ENCODE measurements at places on chromosomes 12 and 14.

DNA sequence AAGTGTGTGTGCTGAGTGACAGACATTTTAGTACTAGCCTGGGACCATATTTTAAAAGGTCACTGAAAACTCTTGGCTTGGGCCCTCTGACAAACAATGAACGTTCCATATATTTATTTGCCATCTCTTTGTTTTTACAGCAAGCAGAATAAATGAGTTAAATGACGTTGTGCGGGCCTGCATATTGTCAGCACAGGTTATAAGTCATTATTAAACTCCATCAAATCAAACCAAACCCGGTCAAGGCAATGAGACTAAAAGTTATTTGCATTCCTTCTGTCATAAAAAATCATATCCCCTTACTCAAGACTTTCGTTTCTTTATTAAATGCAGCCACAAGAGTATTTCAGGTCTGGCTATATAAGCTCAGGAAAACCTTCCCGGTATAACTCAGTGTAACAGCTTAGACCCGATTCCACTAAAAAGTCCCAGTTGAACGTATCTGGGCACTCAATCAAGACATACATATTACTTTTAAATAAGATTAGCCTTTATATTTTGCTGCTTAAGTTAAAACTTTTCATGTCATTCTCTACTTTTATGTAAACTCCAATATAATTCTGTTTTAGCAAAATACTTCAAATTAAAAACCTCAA lies 84.9 kb downstream of the DICER1 start:
- no peak for DNase-seq

DNA sequence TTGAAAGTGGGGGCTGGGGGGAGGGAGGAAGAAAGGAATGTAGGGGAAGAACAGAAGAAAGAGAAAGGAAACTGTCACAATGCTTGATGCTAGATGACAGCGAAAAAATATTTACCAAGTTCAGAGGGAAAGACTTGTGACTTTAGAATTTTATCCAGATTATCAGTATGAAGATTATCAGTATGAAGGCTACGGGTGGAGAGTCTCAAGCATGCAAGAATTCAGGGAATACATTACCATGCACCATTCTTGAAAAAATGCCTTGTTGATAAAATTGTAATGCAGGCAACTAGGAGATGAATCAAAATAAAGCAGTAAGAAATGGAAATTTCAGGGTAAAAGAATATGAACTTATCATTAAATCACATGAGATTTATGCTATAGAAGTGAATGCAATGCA lies 376.8 kb downstream of the PCNX1 start:
- DNase-seq: no peak

GRCh38 chr14:77177702-77178101 lies 3.9 kb upstream of the TMEM63C start:
- DNase-seq: no peak

- DNase-seq: peak; percentile 75
Observed at GRCh38 chr12:57772429-57773322, at the start of gene EEF1AKMT3. Gene EEF1AKMT3 (plus strand): TSS chr12:57772614. CDS start chr12:57772725, 111 bp downstream.

DNA sequence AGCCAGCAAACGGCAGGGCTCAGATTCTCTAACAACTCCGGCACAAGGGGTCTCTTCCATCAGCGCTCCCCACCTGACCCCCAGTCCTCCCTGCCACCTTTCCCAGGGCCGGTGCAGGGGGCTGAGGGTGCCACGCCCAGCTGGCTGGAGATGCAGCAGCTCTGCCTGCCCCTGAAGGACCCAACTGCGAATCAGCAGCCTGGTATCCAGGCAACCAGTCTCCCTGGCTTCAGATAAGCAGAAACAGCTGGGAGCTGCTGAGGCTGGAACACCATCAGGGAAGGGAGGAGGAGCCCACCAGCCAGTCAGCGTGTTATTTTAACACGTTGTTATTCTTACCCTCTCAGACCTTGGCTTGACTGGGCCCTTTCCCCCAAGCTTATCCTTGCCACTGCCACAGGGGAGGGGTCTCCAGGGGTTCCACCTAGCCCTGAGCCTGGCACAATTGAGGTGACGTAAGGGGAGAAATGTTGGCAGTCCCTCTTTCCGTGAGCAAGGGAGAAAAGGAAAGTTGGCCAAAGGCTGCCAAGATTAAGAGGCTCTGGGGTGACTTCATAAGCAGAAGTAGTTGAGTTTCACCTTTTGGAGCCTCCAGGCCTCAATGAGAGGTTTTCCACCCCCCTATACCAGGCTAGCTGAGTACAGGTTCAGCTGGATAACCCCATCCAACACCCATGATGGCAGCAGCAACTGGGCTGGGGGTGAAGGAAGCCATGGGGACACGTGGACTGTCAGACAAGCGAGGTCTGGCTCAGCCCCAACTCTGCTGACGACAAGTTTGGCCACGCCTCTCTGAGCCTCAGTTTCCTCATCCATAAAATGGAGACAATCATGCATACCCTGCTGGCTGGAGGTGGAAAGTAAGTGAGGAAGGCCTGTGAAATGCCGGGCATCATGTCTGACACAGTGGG lies 91.1 kb downstream of the IRF2BPL start:
- peak; percentile 69 for DNase-seq

- no peak for DNase-seq
Observed at GRCh38 chr14:74211945-74212580, 27.2 kb upstream of the VSX2 start.

DNA sequence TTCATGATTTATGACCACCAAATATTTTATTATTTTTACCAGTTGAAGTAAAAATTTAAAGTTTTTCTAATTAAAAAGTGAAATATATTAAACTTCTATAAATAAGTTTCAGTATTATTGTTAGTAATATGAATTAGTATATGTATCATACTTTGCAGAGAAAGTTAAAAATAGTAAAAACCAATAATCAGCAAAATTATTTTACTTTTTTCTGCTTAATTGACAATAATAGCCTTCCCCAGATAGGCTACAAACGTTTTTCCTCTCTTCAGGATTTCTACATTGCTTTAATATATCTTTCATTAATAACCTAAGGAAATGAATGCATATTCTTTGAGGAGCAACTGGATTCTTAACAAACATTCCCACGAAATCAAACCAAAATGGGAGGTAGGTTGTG lies 543.5 kb downstream of the ETNK1 start:
- no peak for DNase-seq

GRCh38 chr12:111304642-111305071 lies 64.2 kb downstream of the PHETA1 start:
- DNase-seq: no peak

- peak; percentile 47 for DNase-seq
Observed at GRCh38 chr14:39431416-39432178, 636 bp downstream of the FBXO33 start.

DNA sequence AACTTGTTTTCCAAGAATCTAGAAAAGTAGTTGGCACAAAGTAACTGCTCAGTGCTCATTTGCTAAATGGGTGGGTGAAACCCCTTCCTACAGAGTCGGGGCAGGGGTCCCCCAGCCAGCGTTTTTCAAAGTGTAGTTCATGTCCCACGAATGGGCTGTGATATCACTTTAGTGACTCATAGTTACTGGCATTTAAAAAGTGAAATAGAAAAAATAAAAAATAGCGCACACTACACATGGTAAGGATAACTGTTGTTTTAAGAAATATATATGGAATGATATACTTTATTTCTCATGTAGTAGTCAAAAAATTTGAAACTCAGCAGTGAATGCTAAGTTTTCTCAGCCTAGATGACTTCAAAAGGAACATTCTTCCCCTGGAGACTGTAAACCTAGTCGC lies 250.4 kb downstream of the CHST11 start:
- DNase-seq: peak; percentile 28

DNA sequence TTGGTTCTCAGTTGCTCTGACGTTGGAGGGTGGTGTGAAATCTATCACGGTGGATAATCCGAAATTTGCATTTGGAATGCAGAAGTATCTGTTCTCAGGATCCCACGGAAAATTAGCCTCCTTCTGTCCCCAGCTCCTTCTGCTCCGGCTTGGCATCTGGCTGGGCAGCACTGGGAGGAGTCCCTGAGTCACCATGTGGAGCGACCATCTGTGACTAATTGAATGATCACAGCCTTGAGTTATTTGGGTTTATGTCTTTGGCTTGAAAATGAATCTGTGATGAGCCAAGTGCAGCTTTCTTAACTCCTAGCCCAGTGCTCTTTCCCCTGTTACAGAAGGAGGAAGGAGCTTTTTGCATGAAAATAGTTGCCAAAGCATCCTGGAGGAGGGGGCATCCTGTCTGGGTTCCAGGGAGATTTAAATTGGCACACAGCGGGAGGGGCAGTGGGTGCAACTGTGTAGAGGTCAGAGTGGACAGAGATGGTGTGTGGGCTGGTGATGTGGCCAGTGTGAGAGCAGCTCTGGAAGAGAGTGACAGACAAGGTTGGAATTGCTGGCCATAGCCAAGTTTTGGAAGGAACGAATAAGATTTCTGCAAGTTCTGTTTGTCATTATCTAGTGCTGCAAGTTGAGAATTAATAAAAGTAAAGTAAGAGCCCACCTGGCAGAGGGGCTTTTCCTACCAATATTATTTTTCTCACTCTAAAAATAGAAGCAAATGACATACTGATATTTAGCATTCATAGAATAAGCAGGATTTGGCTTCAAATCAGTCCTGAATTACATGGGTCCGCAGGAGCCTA lies 74.4 kb downstream of the SLC24A4 start:
- peak; percentile 86 for DNase-seq

DNA sequence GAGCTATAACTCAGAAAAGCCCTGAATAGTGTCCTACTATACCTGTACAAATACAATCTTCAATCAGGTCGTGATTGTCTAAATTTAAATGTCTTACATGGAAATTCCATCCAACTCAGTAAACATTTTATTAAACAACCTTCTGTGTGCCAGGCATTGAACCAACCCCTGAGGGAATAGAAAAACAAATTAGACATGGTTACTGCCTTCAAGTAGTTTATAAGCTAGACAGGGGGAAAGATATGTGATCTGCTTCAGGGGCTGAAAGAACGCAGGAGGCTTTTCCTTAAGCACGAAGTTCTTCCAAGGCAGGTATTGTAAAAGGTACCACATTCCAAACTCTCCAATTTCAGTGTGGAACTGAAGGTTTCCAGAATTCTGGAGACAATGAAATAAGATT lies 39.7 kb upstream of the STAB2 start:
- no peak for DNase-seq

DNA sequence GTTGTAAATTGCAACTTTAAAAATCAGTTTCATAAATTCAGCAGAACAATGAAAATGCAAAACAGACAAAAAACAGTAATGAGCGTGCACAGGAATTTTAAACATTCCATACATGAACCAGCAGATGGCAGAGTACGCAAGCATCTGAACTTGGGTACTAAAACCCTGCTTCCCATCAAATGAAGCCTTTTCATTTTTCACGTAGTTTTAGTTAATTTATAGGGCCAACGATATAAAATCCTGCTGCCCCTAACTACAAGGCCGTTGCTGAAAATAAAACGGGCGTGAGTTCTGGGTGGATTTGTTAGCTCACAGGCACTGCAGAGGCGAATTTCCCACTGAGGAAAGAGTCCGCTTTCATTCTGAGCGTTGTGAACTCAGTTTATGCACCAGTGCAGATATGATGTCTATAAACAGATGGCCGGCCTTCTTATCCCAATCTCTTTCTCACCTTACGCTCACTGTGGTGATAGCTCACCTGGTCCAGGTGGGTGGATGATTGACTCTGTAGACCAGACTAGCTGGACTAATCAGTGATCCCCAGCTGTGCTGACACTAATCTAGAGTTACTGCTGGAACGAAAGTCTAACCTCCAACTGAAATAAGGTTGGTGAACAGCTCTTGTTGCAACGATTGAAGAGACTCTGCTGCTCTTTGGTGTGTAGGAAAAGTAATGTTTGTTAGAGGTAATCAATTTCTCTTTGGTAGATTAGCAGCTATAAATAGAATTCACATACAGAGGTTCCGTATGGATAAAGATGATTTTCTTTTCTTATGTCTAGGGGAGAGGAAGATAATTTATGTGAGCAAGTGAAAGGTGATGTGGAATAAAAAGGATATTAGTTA lies 89.2 kb downstream of the PDZRN4 start:
- peak; percentile 21 for DNase-seq

GRCh38 chr14:53470351-53471043 lies 317.4 kb upstream of the DDHD1 start:
- DNase-seq: peak; percentile 40

DNA sequence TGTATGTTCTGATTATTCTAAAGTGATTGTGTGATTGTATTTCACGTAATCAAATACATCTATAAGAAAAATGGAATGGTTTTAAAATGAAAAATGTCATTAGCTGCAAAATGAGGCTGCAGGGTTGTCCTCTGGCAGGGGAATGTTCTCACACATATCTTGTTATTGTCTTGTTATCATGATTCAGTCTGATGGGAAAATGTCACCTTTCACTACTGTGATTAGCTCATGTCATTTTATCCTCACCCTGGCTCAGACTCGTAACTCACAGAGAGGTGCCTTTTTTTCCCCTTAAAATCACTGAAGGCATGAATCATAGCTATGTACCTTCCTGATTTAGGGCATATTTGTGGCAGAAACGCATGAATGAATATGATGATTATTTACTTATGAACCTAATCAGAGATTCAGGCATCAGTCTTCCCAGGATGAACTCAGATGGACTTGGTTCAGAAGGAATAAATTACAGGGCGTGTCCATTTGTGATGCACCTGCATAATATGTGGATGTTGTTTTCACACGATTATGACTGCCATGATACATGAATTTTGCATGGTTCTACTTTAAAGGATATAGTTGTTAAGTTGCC lies 1339.2 kb downstream of the AACS start:
- DNase-seq: no peak

GRCh38 chr12:116880817-116881324 lies 370 bp downstream of the HRK start:
- peak; percentile 56 for DNase-seq

GRCh38 chr14:22994762-22995275 lies 12.5 kb upstream of the AJUBA start:
- peak; percentile 79 for DNase-seq

DNA sequence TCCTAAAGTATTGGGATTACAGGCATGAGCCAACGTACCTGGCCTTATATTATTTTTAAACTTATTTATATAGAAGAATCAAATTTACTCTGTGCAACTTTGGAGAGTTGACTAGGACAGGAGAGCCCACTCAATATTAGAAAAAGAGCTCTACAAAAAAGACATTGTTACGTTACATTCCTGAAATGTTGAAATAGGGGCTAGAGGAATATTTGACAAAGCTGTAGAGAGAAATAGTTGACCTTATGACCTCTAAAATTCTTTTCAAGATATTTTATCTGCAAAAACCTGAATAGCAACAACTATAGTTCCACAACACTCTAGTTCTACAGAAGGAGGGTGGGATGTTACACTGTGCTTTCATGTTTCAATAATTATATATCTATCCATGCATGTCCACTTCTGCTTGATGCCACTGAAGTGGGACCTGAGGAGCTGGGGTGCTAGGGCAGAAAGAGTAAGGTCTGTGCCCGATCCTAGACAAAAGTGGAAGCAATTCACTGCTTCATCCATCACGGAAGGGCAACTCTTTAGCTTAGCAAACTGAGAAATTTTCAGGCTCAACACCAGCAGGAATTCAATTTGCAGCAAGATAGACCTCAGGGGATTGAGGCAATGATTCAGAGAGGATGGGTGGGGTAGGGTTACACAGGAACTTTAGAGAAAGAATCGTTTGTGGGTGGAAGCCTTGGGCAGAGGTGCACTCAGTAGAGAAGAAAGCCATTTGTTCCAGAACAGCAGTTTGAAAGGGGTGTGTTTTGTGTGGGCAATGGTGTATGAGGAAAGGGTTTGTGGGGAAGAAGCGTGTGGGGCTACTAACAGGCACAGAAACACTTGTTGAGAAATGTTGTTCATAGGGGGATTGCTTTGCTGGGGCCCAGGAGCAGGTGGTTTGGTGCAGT lies 16.0 kb upstream of the RNASE10 start:
- peak; percentile 9 for DNase-seq

- DNase-seq: no peak
Observed at GRCh38 chr14:71536927-71537772, 395.1 kb upstream of the RGS6 start.

- DNase-seq: no peak
Observed at GRCh38 chr12:106712768-106713167, 61.7 kb upstream of the RIC8B start.
